ENCODE measurements at places on chromosomes 11 and 22.

DNA sequence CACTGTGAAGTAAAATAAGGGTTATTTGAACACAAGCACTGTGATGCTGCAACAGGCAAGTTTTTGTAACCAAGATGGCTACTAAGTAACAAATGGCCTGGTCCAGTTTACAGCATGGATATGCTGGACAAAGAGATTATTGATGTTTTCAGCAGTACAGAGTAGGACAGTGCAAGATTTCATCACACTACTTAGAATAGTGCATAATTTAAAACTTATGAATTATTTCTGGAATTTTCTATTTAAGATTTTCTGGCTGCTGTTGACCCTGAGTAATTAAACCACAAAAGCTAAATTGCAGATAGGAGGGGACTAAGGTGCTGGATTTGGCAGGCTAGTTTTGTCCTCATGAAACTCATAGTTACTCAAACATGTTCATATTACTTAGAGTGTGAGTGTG is 33.1 kb downstream of the CEP295 start:
- DNase-seq: no peak

DNA sequence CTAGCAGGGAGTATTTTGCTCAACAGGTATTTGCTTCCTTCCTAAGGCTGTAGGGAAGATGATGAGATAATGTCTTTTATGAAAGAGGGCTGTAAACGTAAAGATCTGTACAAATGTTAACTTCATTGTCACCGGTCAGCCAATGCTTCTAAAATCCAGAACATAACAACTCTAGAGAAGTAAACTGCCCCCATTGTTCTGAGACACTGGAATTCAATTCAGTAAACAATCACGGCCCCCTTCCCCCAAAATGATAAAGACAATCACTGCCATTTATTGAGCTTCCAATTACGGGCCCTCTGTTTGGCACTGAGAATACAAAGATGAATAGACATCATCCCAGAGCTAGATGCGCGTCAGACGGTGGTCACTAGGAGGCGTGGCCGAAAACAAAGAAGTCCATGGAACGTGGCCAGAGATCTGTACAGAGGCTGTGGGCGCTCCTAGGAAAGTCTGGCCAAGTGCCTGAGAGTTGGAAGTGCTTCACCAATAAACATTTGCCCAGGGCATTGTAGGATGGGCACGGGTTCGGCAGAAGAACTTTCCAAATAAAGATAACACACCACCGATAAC is 576 bp downstream of the TMEM258 start:
- peak; percentile 65 for DNase-seq

GRCh38 chr22:49889071-49889470 is 29.2 kb downstream of the ALG12 start:
- DNase-seq: no peak

DNA sequence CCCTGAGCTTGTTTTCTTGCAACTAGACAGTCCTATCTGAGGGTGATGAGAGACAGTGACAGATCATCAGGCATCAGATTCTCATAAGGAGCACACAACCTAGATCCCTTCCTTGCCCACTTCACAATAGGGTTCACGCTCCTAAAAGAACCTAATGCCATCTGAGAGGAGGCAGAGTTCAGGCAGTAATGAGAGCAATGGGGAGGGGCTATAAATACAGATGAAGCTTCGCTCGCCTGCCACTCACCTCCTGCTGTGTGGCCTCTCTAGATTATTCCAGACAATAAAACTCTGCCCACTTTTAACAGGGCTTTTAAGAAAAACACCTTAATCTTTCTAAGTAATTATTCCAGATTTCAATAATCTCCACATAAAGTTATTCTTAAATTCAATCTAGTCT is 43.9 kb upstream of the PAK1 start:
- no peak for DNase-seq

GRCh38 chr11:123158033-123159003 is 36.7 kb downstream of the CLMP start:
- DNase-seq: no peak

GRCh38 chr11:34565417-34566207 is 52.0 kb upstream of the ELF5 start:
- DNase-seq: no peak

- peak; percentile 84 for DNase-seq
Observed at GRCh38 chr22:17777005-17777716, 2.9 kb upstream of the BID start.

DNA sequence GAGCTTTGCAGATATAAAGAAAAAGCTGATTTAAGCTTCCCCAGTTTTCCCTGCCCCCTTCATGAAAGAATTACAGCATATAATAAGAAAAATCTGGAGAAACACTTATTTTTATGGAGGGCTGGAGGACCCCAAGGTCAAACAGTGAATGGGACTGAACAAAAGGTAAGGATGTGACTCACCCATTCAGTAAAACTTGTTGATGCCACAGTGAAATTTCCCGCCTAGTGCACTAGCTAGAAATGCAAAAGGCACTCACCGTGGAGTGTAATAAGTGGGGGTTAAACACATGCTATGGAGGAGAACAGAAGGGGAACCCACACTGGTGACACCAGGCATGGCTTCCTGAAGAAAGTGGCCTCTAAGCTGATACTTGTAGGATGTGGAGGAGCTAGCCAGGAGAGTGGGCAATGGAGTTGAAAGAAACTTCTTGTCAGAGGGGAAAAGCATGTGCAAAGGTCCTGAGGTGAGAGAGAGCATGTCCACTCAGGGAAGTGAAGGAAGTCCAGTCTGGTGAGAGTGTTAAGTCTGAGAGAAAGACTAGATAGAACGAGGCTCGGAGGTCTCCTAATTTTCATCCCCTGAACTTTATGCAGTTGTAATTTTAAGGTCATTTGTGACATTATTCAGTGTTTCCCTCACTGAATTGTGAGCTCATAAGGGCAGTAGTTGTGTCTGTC is 77.1 kb downstream of the MIAT start:
- DNase-seq: no peak

GRCh38 chr22:20989323-20990138 is 7.4 kb downstream of the LZTR1 start:
- DNase-seq: no peak

DNA sequence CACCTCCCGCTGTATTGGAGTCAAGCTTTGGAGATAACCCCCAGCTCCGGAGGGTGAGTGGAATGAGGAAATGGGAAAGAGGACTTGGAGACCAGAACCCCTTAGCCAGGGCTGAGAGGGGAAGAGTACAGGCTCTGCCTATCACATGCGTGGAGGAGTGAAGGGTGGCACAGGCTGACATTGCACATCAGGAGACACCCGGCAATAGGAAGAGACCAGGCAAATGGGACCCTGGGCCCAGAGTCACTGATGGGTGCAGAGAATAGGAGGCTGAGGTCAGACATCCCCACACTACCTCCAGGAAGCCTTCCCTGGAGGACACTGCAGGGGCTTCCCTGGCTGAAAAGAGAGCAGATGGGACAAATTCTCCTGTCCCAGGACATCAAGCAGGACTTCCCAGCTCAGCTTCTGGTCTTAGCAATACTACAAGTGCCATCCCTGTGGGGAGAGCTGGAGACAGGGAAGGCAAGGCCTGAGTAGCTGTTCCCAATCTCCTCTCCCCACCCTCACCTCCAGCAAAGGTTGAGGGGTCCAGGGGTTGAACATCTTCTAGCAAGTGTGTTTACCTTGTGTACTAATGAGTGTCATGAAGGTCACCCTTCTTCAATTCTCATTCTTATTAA is 160.7 kb downstream of the BUD13 start:
- no peak for DNase-seq

DNA sequence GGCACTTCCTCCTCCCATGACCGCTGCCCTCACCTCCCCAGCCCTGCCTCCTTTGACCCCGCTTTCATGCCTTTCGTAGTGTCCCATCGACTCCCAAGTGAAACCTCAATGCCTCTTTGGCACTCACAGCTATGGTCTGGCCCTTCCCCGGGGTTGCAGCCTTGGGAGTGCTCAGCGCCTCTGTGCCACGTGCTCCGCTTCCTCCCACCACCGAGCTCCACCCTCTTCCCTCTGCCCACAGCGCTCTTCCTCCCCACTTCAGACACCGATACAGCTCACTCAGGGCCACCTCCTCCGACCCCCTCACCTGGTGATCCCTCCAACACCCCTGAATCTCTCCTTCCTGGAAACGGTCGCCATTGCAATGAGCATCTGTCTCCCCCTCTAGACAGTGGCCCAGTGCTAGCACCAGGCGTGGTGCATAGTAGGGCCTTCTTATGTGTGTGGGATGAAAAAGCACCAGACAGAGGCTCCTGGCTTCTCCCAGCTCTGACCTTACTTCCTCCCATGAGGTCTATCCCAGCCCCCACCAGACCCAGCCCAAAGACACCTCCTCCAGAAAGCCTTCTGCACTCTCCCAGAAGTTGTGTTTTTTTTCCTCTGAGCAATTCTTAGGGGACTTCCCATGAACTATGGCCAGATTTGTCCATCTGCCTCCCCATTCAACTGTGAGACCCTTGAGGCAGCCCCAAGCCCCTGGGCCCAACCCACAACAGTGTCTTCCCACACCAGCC is 16.4 kb upstream of the SCGB1A1 start:
- DNase-seq: peak; percentile 60

DNA sequence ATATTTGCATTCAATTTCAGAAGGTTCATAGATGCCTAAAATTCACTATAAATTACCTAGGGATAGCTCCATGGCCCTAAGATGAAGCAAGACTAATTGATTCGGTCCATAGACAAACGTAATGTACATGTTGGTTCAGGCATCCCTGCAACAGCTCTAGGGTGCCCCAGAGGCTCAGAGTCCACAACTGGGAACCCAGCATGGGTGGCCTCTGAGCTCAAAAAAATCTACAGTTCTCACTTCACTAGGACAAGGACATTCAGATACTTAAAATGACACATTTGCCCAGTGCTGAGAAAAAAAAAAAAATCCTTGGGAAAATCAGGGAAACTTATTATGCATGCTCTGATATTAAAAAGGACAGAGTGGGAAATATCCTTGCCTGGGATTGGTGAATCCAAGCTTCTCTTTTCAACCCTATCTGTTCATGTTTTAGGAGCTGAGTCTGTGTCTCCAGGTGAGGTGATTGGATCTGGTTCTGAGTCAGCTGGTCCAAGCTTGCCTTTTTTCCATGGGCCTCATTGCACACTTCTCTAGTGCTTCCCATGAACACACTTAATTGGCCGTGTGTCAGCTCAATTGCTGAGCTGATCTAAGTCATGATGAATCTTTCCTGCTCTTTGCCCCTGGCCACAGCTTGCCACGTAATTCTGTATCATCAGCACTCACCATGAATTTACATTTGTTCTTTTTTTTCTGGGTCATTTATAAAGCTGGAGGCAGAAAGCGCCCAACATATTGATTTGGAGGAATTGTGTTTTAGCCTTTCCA is 116.3 kb upstream of the RCN1 start:
- DNase-seq: no peak

DNA sequence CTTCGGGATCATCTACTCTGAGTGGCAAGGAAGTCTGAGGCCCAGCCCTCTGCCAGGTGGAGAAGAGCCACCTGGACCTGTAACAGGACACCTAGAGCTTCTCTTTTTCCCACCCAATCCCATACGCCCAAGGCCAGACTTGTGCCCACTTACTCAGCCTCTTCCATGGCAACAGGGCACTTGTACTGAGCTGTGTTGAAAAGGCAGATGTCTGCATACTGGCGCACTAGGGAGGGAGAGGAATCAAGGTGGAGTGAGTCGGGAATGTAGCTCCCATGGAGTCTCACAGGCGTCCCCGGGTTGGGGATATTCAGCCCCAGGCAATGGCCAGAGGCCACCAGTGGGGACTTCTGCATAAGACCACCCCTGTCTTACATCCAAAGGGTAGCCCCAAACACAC is 36.1 kb downstream of the TPBGL start:
- DNase-seq: no peak

- no peak for DNase-seq
Observed at GRCh38 chr11:123755344-123755743, 1.0 kb upstream of the OR6X1 start.

DNA sequence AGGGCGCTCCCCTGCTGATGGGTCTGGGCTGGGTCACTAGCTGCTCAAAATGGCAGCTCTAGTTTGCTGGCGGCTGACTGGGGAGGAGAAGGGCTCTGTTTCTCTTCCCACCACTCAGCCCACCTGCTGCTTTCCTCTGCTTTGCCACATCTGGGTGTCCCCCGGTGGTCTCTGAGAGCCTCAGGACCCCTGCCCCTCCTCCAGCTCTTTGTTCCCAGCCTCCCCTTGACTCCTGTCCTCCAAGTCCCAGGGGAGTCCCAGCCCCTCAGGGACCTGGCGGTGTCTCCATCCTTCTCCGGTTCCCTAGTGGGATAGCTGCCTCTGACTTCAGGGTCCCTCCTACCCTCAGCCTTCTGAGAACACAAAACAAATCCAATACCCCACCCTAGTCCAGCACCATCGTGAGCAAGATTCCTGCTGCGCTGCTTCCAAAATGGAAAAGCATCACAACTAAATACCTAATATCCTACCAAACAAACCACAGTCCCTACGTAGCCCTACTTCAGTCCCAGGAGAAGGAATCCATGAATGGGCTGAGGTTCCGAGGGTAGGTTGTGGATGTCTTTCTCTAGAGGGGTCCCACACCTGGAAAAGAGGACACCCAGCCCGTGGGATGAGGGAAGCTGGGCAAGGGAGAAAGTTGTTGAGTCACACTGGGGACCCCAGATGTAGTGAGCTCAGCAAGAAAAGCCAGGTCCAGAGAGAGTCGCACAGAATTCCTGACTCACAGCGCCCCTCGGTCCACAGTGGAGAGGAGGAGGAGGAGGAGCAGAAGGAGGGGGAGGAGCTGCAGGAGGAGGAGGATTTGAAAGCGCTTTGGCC is 45.0 kb upstream of the NNMT start:
- no peak for DNase-seq

GRCh38 chr11:36711104-36711825 is 113.2 kb upstream of the RAG2 start:
- no peak for DNase-seq

DNA sequence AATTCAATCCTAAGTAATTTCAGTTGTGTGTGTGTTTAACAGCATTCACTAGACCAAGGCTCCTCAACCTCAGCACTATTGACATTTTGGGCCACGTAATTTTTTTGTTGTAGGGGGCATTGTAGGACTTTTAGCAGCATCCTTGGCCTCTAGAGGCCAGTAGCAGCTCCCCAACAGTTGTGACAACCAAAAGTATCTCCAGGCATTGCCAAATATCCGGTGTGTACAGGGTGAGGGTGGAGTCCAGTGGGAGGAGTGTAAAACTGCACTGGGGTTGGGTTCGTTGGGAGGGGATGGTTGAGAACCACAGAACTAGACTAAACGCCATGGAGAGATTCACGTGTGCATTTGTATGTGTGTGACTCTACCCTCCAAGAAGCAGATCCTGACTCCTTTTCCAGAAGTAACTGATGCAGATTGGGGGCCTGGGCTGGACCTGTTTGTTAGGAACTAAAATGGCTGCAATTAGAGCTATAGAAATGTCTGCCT is 5.9 kb upstream of the PHF21A start:
- peak; percentile 85 for DNase-seq

DNA sequence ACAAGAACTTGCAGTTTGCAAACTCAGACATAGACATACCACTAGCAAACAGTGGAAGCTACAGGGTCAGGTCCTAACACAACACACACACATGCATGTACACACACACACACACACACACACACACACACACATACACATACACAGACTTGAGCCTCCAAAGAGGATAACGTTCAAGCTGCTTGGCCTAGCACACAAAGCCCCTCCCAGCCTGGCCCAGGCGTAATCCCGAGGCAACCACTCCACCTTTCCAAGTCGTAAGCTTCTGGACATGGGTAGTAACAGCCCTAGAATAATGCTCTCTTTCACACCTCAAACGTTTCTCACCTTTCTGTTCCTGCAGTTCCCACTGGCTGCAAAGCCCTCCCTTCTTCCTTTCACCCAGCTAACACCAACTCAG is 88.6 kb downstream of the LARGE1 start:
- no peak for DNase-seq

GRCh38 chr22:50261615-50262459 is at the start of gene MAPK12:
Gene MAPK12, minus strand, starts transcription at chr22:50261683. Its CDS starts 174 bp downstream, at chr22:50261509.
- no peak for DNase-seq

All from CD4-positive, alpha-beta T cell treated with Interleukin-17A for 1 hour (primary cell).